ENCODE measurements at places on chromosomes 4 and X.

GRCh38 chrX:107826238-107827029, 768 bp downstream of the MID2 start:
- no peak for DNase-seq

- DNase-seq = no peak
Measured at GRCh38 chr4:23268072-23268771, 575.5 kb downstream of the GBA3 start.

GRCh38 chr4:57148831-57149505, 38.8 kb upstream of the IGFBP7 start:
- no peak for DNase-seq

GRCh38 chr4:184265546-184266351, 48.1 kb upstream of the ENPP6 start:
- no peak for DNase-seq

GRCh38 chr4:79217025-79217424, 108.8 kb downstream of the NAA11 start:
- no peak for DNase-seq

DNA sequence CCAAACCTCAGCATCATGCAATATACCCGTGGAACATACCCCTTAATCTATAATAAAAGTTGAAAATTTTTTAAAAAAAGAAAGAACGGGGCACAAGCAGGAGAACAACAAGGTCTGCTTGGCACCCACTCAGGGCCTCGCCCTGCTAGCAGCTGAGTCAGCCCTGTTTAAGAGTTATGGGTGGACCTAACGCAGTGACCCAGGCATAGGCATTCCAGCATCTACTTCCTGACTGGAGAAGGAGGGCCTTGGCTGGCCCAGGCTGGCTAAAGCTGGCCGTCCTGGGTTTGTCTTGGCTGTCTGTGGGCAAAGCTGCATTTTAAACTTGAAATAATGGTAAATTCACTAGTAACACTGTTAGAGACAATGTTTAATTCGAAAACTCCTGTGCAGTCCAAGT, 236.7 kb upstream of the PGRMC2 start:
- peak; percentile 47 for DNase-seq

- DNase-seq = no peak
Measured at GRCh38 chr4:181998398-181999295, 244.6 kb upstream of the TENM3 start.

- no peak for DNase-seq
Measured at GRCh38 chr4:174583056-174583455, 60.8 kb upstream of the HPGD start.

DNA sequence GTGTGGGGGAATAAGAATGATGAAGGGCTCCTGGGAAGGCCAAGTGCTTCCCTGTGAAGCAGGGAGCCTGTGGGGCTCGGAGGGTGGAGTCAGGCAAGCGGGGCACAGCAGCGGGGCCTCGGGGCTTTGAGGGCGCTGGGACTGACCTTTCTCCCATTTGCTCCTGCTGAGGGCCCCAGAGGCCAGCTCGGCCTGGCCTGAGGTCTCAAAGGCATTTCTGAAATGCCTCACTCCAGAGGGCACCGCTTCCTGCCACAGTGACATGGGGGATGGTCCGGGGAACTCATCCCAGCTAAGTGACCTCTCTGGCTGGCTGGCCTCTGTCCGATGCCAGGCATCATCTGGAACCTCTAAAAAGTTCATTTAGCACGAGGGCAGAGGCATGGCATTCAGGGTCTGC, 98.8 kb upstream of the STX18 start:
- DNase-seq = no peak

GRCh38 chr4:7187691-7188090, 4.6 kb upstream of the SORCS2 start:
- DNase-seq = no peak

- peak; percentile 10 for DNase-seq
Measured at GRCh38 chrX:103817502-103817901, 14.6 kb downstream of the RAB9B start.
